ENCODE measurements at places on chromosomes 3 and 15. TPM values are rescaled to one million over a fixed set of nuclear protein-coding genes. Genes with fewer than 3 reads are reported as not detected.

- DNase-seq, result no peak
Measured at GRCh38 chr3:121517953-121518655, 27.7 kb downstream of the POLQ start.

- DNase-seq, result peak; percentile 88
Measured at GRCh38 chr3:158105119-158105709, 1.0 kb downstream of the SHOX2 start.

DNA sequence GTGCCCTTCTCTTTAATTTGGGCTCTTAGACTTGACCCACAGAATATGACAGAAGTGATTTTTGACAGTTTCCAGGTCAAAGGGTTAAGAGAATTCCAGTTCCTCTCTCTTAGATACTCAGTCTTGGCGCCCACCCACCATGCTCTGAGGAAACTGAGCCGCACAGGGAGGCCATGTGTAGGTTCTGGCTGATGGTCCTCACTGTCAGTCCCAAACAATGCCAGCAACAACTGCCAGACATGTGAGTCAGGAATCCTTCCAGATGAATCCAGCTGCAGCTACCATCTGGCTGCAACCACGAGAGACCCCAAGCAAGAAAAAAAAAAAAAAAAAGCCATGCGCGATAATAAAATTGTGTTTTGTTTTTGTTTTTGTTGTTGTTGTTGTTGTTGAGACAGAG lies 326.6 kb downstream of the MAGI1 start:
- peak; percentile 72 for DNase-seq

DNA sequence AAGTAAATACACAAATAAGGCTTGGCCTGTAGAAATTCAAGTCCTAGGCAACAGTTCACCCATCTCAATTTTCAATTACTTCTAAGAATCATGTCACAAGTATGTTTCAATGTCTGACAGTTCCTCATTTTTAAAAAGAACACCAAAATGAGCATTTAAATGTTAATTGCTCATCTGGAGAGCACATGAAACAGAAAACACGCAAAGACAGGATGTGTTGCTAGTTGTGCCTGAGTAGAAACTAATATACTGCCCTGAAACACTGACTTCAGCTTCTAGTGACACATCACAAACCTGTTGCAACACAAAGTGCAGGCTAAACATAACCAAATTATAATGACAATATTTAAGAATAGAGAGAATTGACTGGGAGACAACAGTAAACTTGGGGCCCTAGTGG lies 167.3 kb upstream of the THBS1 start:
- peak; percentile 80 for DNase-seq

- peak; percentile 8 for DNase-seq
Measured at GRCh38 chr3:99012051-99012450, 110.6 kb upstream of the DCBLD2 start.

DNA sequence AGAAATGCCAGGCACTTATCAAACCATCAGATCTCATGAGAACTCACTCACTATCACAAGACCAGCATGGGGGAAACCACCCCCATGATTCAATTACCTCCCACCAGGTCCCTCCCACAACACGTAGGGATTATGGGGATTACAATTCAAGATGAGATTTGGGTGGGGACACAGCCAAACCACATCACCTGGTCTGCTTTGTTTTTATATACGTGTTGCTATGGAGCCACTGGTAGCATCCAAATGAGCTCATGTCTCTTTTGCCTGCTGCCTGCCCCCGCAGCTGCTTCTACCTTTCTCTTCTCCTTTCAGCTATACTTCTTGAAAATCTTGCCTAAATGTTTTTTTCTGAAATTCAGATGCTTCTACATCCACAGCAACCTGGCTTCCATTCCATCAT lies 26.8 kb upstream of the PCOLCE2 start:
- DNase-seq, result no peak

- peak; percentile 64 for DNase-seq
Measured at GRCh38 chr3:126986001-126986400, 3.1 kb downstream of the PLXNA1 start.

DNA sequence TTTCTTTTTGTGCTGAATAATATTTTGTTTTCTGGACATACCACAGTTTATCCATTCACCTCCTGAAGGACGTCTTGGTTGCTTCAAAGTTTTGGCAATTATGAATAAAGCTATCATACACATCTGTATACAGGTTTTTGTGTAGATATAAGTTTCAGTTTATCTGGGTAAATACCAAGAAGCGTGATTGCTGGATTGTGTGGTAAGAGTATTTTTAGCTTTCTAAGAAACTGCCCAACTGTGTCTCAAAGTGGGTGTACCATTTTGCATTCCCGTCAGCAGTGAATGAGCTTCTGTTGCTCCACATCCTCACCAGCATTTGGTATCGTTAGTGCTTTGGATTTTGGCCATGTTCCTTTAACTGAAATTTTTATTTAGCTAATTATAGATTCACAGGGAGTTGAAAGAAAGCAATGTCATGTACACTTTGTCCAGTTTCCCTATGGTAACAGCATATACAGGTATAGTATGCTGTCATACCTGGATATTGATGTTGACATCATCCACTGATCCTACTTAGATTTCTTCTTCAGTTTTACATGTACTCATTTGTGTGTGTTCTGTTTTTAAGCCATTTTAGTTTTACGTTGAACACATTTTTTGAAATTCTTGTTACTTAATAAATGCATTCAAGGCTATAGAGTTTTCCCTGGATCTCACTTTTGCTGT lies 11.9 kb downstream of the ARID3B start:
- no peak for DNase-seq

- DNase-seq, result no peak
Measured at GRCh38 chr3:23331141-23331935, 128.2 kb downstream of the UBE2E2 start.

GRCh38 chr3:111311709-111312235 lies 230.2 kb upstream of the CD96 start:
- DNase-seq, result peak; percentile 36

GRCh38 chr15:54097019-54097418 lies 118.8 kb downstream of the UNC13C start:
- no peak for DNase-seq

- DNase-seq, result no peak
Measured at GRCh38 chr15:88490036-88490435, 22.5 kb downstream of the MRPS11 start.

GRCh38 chr3:11211531-11212298 lies 57.4 kb downstream of the HRH1 start:
- DNase-seq, result peak; percentile 74

DNA sequence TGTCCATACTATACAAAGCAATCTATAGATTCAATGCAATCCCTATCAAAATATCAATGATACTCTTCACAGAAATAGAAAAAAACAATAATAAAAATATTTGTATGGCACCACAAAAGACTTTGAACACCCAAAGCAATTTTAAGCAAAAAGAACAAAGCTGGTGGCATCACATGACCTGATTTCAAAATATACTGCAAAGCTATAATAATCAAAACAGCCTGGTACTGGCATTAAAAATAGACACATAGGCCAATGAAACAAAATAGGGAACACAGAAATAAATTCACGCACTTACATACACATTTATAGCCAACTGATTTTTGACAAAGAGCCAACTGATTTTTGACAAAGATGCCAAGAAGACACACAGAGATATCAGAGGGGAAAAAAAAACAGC lies 9.2 kb upstream of the ENTPD3 start:
- DNase-seq, result no peak

- DNase-seq, result peak; percentile 32
Measured at GRCh38 chr3:174438501-174439145, 420.5 kb upstream of the NAALADL2 start.

GRCh38 chr3:108221393-108221792 lies 831 bp downstream of the IFT57 start:
- peak; percentile 23 for DNase-seq

Gene MAGI1
- polyA plus RNA-seq, result 5.8 TPM

Gene RGMA
- polyA plus RNA-seq, result 0.65 TPM

Gene ZNF620
- polyA plus RNA-seq, result 0.86 TPM

Gene SERPINI2
- not detected for polyA plus RNA-seq

Gene ERICH6
- 0.13 TPM for polyA plus RNA-seq

Gene USP19
- polyA plus RNA-seq, result 17.0 TPM

Gene EOMES
- polyA plus RNA-seq, result not detected

Data from GM23248 (cell line).